ENCODE measurements at places on chromosomes 7 and 10.

DNA sequence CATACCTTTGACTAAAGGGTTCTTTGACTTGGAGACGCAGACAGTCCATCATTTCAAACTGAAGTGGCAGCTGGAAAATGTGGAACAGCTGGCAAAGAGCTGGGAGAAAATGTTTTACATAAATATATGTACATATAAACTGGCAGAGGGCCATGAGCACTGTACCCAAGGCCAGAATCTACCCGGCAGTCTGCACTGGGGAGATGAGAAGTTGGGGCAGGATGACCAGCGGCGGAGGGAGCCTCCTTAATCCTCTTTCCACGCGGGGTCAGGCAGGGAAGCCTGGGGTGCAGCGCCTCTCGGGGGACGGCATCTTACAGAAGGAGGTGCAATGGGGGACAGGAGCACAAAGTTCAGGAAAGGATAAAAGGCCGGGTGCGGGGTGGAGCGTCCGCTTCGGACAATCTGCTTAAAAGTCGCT, 1.3 kb downstream of the GLI3 start:
- no peak for DNase-seq

- no peak for DNase-seq
Observed at GRCh38 chr10:61248013-61248412, 205.2 kb downstream of the TMEM26 start.

DNA sequence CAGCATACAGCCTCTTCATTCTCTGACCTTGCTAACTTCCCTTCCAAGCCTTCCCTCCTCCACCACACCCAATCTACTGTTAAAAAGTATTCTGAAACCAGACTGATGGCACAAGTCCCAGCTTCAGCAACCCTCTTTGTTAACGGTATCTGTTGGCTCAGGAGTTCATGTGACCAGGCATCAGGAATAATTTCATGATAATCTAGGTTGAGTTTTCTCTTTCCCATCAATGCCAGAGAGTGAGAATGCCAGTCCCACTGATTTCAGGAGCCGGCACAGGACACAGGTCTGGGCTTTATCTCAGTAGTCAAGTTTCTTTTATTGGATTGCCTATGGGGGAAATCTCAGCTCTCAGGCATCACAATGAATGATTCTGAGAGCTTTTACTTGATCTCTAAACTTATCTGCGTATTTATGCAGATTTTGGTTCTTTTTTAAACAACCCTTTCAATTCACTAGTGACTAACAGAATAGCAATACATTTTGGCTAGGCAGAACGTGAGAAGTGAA, 231.0 kb upstream of the LYZL1 start:
- DNase-seq: no peak

GRCh38 chr10:102850025-102850518, 4.0 kb upstream of the BORCS7 start:
- DNase-seq: no peak

DNA sequence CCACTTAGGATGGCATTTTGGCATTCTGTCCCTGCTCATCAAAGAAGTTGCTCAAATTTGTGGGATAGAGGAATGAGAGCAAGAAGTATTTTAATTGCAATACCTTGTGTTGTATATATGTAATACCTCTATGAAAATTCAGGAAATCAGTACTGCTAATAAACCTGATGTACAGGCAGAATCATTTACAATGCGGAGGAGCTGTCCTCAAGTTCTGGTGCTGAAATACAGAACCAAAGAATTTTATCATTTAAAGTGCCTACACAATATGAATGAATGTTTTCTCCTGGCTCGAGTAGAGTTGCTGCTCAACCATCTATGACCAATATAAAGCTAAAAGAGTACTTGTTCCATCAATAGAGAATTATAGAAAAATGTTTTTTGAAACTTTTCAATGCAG, 305.8 kb downstream of the PLXNA4 start:
- DNase-seq: no peak

GRCh38 chr10:50325449-50326171, 74.3 kb upstream of the ASAH2 start:
- DNase-seq: no peak

GRCh38 chr7:40542982-40543741, 408.4 kb downstream of the SUGCT start:
- DNase-seq: no peak

DNA sequence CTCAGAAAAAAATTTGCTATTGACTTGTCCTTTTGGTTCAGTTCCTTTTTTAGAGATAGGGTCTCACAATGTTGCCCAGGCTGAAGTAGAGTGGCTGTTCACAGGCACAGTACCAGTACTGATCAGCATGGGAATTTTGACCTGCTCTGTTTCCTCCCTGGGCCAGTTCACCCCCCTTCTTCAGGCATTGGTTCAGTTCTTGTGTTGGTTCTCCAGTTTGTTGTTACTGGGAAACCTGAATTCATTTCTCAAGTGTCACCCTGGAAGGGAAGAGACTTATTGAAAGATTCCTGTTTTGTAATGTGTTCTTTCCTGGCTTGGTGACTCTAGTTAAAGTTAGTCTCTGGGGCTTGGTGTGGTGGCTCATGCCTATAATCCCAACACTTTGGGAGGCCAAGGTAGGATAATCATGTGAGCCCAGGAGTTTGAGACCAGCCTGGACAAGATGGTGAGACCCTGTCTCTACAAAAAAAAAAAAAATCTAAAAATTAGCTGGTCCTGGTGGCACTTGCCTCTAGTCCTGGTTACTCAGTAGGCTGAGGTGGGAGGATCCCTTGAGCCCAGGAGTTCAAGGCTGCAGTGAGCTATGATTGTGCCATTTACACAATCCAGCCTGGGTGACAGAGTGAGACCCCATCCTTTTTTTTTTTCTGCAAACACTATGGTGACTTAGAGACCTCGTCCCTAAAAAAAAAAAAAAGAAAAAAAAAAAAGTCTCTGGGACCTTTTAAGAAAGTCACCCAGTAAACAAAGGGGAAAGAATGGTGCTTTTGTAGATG, 52.7 kb downstream of the CNNM2 start:
- no peak for DNase-seq

DNA sequence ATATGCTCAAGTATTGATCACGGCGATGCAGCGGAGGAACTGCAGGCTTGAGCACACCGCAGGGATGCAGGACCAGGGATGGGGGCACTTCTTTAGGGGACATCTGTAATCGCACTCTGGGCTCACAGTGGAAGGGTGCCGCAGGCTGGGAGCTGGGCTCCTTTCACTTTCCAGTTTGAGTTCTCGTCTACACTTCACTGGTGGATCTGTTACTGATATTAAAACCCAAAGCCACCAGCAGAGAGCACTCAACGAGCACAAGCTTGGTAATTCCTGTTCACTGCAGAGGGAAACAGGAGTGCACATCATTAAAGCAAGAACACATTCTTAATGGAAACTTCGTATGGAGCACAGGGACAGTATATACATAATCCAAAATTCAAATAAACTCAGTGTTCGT, 91.3 kb downstream of the PARD3 start:
- no peak for DNase-seq

DNA sequence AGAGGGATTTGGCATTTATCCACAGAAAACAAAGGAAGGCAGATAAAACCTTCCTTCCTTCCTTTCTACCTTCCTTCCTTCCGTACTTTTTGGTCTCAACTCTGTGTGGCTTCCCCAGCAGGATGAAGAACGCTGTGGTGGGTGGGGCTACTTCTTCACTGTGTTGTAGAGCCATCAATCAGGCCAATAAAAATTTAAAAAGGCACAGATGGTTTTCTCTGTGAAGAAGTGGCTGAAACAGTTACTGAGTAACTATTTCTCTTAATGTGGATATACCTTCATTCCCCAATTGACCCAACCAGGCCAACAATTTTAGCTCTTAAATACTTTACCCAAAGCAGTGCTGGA, 75.8 kb downstream of the ZNF92 start:
- no peak for DNase-seq

DNA sequence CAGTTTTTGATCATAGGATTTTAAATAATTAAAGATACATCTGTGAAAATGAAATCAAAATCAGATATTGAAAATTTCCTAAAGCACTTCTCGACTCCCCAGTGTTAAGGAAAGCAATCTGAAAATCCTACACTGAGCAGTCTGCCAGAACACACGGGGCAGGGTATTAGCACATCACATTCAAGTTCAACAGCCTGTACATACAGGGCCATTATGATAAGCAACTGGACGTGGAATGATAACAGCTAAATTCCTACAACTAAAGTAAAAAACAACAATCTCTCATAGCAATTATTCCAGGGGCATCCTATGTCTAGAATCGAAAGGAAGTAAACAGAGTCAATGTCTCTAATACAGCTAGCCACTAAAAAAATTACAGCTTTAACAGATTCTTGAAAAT, 31.7 kb downstream of the TRDMT1 start:
- no peak for DNase-seq

DNA sequence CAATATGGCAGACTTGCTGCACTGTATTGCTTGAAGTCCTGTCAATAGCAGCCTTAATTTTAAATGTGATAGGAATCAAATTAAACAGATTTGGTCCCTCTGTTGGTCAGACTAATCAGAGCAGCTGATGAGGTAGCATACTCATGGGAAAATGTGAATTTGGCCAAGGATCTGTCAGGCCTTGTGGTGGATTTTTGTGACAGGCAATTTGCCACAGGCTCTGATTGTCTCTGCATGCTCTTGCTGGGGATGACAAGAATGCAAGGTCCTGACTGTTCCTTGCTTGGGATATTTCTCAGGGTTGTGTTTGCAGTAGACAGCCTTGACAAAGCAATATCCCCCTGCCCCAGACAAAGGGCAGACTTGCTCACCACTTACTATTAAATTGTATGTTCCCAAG, 41.5 kb upstream of the GARS1 start:
- no peak for DNase-seq
